Right renal cortex interstitium (tissue), 3 donors: ENCODE measurements at places on chromosomes 6 and 20.

DNA sequence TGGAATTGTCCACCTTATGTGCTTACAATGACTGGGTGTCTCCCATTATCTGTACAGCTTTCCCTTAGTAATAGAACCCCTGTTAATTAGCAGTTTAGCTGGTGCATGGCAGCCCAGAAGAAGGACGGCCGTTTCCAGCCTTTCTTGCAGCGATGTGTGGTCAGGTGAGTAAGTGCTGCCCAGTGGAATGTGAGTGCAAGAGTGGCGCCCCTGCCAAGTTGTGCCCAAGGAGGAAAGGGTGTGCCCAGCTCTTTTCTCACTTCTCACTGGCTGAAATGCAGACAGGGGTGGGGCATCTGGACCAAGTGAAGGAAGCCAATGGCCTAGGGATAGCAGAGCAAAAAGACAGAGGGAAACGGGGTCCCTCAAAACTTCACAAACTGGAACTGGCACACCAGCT is 296.8 kb downstream of the PREX1 start:
- DNase-seq, result no peak

GRCh38 chr6:474453-475185 is 83.1 kb downstream of the IRF4 start:
- DNase-seq, result no peak

DNA sequence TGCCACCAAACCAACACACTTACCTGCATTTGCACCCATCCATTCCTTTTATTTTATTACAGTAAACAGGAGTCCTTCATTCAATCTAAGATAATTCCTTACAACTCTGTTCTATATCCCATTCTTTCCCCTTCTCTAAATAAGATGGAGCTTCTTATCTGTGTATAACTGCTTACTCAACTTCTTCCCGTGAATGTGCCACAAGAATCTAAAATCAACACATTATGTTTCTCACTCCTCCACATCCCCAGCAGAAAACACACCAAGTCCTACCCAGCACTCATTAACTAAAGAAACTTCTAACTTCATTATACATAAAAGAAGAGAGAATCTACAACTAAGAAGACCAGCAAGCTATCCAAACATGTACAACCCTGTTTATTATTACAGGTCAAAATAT is 141.1 kb downstream of the COL21A1 start:
- DNase-seq, result no peak

- no peak for DNase-seq
Measured at GRCh38 chr20:25300496-25301170, 52.7 kb downstream of the PYGB start.

DNA sequence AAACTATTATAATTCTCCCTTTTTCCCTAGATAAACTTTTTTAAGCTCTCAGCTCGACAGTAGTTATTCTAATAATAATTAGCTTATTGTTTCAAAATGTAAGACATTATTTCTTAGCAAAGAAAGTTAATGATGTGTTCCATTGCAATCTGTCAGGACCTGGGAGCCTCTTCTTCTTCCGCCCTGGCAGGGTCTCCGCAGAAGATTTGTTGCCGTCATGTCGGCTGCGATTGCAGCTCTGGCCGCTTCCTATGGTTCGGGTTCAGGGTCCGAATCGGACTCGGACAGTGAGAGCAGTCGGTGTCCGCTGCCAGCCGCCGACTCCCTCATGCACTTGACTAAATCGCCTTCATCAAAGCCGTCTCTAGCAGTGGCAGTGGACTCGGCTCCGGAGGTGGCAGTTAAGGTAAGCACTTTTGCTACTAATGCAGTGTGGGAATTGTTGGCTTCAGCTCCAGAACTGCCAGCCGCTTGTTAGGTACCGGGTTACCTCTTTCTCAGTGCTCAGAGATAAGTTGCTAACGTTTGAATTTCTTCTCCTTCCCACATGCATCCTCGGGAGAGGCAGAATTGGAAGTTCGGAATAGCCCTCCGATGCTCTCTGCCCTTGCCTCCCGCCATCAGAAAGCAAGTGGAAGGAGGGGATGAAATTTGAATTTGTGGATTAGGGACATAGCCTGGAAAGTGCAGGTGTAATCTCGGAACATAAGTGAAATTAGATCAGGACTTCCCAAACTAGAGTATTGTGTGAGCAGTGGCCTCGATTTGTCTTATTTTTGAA is at the start of gene CDC40:
CDC40 (plus strand) TSS at position 200 of the 781 bp plus-strand sequence; CDS start at position 218, 18 bp downstream.
- DNase-seq, result no peak

GRCh38 chr6:26554447-26554696 is 16.2 kb downstream of the HMGN4 start:
- DNase-seq, result no peak
